ENCODE measurements at places on chromosomes 3 and 15.

DNA sequence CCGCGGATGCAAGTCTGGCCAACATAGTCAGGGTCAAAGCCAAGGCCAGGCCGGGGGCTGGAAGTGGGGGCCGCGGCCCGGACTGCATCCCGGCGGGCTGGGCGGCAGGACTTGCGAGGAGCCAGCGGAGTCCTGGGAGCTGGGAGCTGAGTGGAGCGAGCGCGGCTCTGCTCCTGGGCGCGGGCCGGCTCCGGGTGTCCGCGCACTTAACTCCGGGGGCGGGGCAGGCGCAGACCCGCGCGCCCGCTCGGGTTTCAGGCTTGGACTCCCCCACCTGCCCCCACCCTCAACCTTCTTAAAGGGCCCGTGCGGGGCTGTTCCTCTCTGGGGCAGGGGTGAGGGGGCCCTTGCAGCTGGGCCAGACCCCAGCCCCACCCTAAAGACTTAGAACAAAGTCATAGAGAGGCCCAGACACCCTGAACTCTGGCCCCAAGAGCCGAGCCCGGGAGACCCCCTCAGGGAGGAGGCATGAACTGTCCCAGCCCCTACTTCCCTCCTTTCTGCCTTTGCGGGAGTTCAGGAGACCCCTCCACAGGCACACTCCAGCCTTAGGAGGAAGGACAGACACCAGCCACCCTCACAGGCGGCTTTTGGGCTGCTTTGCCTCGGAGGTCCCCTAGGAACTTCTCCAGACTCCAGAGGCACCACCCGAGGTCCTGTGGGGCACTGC is at the start of gene CSPG4:
TSS of gene CSPG4 (minus strand) at position 181 of the 670 bp plus-strand sequence. CDS start at position 88, 93 bp downstream.
- no peak for DNase-seq

GRCh38 chr15:26941489-26941888 is 29.5 kb upstream of the GABRG3 start:
- DNase-seq, result no peak

GRCh38 chr3:67529915-67530314 is 124.5 kb downstream of the SUCLG2 start:
- no peak for DNase-seq

GRCh38 chr3:71186801-71187200 is 396.7 kb downstream of the FOXP1 start:
- DNase-seq, result no peak

DNA sequence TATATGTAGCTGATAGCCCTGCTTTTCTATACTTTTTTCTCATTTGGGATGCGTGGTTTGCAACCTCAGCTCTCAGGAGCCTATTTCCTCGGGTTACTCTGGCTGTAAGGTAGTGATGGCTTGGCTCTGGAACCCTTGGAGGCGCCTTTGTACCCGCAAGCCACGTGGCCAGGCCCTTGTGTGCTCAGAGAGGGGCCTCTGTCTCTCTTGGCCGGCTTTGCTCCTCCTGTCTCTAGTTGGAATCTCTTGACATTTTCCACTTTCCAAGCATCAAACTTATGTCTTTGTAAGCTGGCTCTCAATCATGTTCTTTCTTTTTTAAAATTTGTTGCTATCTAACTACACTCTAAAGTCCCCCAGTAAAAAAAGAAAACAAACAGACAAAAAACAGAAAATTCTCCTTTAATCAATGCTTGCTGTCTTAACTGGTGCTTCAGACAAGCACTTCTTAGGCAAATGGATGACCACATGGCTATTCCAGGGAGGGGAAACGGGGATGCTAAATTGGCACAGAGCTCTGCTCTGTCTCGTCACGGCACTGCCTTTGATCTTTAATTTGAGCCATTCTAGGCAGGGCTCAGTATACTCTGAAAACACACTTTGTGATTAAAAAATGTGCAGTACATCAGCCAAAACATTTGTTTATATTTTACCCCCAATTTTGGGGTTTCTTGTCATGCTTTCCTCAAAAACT is 180.4 kb upstream of the NR2E3 start:
- no peak for DNase-seq

GRCh38 chr3:78822726-78823125 is 945.1 kb downstream of the ROBO1 start:
- DNase-seq, result no peak

- DNase-seq, result peak; percentile 83
Observed at GRCh38 chr3:184354121-184354728, 7.2 kb downstream of the CLCN2 start.

DNA sequence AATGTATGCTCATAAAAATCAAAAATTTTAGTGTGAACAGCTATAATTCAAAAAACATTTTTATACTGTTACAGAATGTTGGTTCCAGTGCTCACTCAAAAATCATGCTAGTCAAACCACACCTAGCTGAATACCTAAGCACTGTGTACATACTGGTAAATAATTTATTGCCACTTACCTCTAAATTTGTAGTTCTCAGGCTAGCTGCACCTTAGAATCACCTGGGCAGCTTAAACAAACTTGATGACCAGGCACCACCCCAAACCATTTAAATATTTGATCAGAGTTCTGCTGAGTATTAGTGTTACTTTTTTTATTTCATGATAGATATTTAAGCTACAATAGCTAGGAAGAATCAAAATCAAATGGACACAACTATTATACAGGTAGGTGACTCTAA is 32.3 kb upstream of the TMCO5A start:
- no peak for DNase-seq

DNA sequence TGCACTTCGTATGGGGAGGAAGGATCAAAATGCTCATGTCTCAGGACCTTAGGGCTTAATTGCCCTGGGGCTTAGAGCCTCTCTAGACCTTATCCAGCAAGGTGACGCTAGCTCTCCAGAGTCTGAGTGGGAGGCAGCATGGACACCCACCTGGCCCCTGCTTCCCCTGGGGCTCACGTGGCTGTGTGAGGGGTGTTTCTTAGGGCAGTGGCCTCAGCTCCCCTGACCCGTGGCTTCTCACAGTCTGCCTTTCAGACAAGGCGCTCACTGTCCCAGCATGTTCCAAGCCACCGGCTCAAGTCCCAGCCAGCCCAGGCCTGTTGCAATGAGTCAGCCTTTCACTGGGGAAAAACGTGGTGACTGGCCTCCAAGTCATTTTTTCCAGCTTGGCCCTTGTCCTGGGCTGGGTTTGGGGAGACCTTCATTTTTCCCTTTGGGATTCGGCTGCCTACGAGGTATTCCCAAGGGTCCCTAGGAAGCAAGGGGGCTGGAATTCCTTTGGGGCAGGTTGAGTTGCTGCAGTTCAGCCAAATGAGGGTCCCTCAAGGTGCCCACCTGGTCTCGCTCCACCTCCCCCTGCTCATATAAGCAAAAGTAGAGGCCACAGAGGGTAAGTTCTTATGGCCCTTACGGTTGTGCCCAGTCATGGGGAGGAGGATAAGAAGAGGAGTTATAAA is 15.7 kb downstream of the BHLHE40 start:
- no peak for DNase-seq

DNA sequence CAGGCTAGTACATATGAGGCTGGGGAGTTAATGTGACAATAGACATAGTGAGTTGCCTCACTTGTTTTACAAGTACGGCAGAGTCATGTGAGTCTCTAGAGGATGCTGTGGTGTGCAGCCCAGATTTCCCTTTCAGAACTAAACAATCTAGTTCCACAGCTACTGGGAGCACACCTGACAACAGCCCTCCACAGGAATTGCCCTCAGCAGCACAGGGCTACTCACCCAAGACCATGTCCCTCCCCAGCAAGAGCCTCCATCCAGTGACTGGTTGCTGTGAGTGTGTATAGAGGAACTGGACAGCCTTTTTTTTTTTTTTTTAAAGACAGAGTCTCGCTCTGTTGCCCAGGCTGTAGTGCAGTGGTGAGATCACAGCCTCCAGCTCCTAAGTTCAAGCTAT is 40.2 kb upstream of the UBE2E2 start:
- no peak for DNase-seq

- DNase-seq, result peak; percentile 13
Observed at GRCh38 chr3:194998948-194999347, 272.0 kb downstream of the XXYLT1 start.

- DNase-seq, result no peak
Observed at GRCh38 chr3:125670352-125670751, 75.1 kb upstream of the OSBPL11 start.
